RKO (cell line): ENCODE measurements at places on chromosomes 3 and 15.
A peak's percentile ranks its signal among the peaks of the same experiment; 100 is the strongest.

DNA sequence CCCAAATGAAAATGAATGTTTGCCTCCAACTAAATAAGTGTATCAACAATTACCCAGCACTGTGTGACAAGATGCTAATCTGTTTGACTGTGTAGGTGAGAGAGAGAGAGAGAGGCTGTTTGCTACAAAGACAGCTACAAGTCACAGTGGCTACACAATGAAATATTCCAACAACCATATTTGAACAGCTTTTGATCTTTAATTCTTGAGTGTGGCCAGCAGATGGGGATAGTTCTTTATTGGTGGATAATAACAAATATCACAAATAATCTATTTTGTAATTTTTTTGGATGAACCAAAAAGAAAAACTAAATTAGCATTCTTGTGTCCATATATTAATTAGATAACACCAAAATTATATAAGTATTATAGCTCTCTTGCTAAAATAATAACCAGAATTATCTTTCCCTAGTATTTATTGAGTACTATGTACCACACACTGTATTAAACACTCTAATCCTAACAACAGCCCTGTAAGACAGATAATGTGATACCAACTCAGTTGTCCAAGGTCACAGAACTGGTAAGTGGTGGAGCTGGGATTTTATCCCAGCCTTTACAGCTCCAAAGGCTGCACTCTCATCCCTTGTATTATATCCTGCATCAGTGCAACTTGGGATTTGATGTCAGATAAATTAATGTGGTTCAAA lies 61.9 kb upstream of the C3orf80 start:
- peak; percentile 46 for DNase-seq

DNA sequence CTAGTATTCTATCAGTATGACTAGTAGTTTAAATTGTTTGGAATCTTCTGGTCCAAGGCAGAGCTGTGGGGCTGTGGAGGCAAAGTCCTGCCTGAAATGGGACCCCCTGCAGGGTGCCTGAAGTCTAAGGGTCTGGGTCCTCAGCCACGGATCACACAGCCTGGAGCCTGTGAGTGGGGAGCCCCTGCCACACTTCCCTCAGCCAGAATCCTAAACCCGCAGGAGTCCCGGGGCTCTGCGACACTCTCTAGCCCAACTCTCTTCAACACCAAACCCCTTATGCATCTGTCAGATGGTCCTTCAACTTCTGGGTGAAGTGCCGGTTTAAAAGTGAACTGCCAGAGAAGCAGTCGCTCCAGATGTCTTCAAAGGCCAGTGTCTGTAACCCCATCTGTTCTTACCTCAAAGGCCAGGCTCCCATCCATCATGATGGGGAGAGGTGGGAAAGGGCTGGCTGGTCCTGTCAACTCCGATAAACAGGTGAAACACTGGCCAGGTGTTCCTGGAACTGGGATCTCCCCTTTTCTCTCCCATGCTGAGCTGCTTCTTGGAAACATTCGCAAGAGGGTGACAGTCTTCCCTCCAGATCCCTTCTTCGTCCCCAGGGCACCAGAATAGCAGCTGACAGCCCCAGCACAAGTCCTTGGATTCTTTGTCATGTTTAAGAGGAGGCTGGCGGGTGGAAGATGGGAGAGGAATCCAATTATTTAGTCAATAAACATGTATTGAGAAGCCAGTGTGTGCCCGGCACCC lies 45.6 kb downstream of the CPN2 start:
- DNase-seq: no peak

DNA sequence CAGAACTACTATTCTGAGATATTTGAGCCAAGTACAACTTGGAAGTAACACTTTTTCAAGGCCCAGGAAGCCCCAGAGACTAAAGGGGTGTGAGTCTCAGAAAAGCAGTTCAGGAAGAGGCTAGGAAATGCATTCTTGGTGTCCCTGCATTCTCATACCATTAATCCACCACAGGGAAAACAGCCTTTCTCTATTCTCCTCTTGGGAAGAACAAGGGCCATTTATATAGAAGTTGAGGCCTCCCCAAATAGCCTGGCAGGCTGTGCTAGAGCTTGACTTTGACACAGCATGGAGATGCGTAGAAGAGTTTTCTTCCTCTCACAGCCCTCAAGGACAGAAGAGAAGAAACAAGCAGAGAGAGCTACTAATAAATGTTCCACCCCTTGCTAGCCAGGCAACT lies 5.5 kb upstream of the NR2C2 start:
- no peak for DNase-seq

DNA sequence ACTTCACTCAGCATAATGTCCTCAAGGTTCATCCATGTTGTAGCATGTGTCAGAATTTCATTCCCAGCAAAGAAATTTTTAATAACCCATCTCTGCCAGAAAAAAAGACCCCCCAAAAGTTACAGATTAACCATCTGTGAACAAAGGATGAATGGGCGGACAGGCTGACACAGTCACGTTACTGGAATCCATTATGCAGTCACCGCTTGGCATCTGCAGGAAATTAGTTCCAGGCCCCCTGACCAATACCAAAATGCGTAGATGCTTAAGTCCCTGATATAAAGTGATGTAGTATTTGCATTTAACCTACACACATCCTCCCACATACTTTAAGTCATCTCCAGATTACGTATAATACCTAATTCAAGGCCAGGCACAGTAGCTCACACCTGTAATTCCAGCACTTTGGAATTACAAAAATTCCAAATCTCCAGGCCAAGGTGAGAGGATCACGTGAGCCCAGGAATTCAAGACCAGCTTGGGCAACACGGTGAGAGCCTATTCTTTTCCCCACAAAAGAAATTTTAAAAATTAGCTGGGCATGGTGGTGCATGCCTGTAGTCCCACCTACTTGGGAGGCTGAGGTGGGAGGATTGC lies 1.5 kb upstream of the SLC12A8 start:
- peak; percentile 93 for DNase-seq

DNA sequence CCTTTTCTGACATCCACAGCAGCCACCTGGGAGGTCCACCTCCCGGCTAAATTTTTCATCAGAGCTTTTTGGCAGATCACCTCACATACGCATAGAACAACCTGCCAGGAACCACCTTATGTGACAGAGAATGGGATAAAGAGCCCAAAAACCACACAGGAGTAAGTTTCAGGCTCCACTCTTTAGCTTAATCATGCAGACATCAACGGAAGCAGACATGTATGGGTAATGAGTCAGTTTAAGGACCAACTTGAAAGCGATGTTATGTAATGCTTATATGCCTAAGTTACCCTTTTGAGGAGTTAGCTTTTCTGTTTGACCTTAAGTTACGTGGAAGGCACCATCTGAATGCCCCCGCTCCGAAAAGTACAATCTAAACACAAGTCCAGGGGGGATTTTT lies 183.3 kb upstream of the BHLHE40 start:
- DNase-seq: no peak

DNA sequence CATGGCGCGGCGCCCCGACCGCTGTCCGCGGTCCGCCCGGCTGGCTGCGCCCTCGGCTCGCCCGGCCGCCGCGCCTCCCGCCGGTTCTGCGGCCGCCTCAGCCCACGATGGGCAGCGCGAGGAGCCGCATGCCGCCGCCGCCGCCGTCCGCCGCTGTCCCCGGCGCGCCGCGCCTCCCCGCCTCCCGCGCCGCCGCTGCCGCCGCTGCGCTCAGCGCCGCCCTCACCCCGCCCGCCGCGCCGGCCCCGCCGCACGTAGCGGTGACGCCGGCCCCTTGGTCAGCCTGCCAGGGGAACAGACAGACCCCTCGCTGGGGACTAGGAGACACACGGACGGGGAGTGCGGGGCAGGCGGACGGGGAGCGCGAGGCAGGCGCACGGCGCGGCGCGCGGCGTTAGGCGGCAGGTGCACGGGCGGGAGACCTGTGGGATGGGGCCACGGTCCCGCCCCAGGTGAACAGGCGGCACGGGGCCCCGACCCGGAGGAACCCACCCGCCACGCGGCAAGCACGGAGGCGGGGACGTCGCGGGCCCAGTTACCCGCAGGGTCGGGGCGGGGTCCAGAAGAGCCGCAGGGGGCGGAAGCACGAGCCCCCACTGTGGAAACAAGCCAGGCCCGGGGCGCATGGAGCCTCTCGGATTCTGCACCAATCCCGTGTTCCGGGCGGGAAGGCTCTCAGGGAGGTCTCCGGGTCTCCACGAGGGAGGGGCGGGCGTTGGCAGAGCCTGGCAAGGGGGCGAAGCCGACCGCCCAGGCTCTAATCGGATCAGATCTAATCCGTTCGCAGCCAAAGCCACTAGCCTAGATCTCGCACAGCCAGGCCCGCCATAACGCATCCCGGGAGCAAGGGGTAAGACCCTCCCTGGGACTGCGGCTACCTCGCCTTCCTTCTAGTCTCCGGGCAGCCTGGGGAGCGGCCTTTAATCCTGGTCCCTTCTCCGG lies at the start of gene CSPG5:
Gene CSPG5, minus strand, starts transcription at position 175 of the 942 bp plus-strand sequence. Its CDS starts 172 bp downstream, at position 3.
- DNase-seq: no peak
